Chondrocyte (in vitro differentiated cells): ENCODE measurements at places on chromosomes 1 and 21. TPM values are rescaled to one million over a fixed set of nuclear protein-coding genes. Genes with fewer than 3 reads are reported as not detected.
A peak's percentile ranks its signal among the peaks of the same experiment; 100 is the strongest.

GRCh38 chr1:201681375-201681774 lies 142.4 kb downstream of the NAV1 start:
- no peak overlapping the region for H3K4me3 ChIP-seq
- H3K27me3 ChIP-seq = no peaks in the 10 kb centered on the region
- H3K4me1 ChIP-seq = peaks cover 29% of the 10 kb centered on the region
- no peak for DNase-seq

INTS7 gene
- total RNA-seq = 14.5 to 18.6 TPM (median 17.8 TPM) in 3 replicates

ADGRL2 gene
- total RNA-seq = 51.2 to 64.2 TPM (median 54.1 TPM) in 3 replicates

DNA sequence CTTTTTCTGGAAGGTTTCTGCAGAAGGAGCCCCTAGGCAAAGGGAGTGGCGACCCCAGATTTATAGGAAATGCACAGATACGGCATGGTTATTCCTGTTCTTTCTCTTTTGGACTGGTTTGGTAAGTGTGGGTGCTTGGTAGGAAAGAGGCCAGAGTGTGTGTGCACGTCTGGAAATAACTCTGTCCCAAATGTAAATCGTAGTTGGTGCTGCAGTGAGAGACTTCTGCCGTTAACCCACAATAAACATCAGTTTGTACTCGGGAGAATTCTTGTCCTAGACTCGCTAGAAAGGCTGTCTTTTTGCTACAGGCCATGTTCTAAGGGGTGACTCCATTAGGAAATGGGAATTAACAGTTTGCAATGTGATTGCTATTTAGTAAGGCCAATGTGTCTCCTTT lies 779 bp downstream of the SLC44A3 start:
- no peak overlapping the region for H3K27ac ChIP-seq
- no peak for DNase-seq
- H3K4me3 ChIP-seq = peak overlapping the region; percentile 59
- peaks cover 4% of the 10 kb centered on the region for H3K27me3 ChIP-seq
- peaks cover 12% of the 10 kb centered on the region for H3K4me1 ChIP-seq
